Naive thymus-derived CD4-positive, alpha-beta T cell (primary cell): ENCODE measurements at places on chromosomes 11 and 22. TPM values are rescaled to one million over a fixed set of nuclear protein-coding genes. Genes with fewer than 3 reads are reported as not detected.

DNA sequence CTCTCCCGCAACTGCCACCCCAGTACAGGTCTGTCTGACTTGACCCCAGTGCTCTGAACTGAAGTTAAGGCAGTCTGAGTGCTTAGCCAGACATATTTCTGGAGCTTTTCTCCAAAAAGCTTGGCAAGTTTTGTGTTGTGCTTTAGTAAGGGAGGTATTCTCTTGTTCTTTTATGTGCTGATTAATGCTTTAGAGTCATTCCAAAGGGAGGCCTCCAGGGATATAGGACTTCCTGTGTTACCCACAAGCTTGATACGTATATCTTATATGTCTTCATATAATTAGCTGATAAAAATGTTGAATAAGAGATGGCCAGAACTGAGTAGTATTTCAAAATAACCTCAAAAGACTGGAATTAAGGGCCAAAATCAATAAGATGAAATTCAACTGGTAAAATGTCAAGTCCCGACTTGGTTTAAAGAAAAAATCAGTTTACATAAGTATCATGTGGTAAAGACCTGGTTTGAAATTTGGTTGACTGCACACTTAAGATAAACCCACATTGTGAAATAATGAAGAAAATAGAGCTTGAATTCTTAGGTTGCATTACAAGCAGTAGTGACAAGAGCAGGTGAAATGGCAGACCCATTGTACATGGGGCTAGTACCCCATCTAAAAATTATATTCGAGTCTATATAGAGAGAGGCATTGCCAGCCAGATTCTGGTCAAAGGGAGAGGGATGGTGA lies 226.9 kb downstream of the SNX19 start:
- DNase-seq, result no peak

GRCh38 chr22:45210991-45211390 lies 29.7 kb downstream of the KIAA0930 start:
- DNase-seq, result no peak

GRCh38 chr11:21119411-21119810 lies 450.0 kb downstream of the NELL1 start:
- DNase-seq, result no peak

- DNase-seq, result no peak
These were observed 107.8 kb upstream of the LMO1 start for GRCh38 chr11:8371516-8371884.

GRCh38 chr11:61958590-61958989 lies 8.4 kb downstream of the BEST1 start:
- DNase-seq, result no peak

- DNase-seq, result no peak
These were observed 5.7 kb upstream of the CDC42EP2 start for GRCh38 chr11:65309006-65309405.

Gene NRGN
- 48.7 TPM for total RNA-seq

Gene SRSF8
- 112 TPM for total RNA-seq

Gene TTC36
- 1.8 TPM for total RNA-seq
